ENCODE measurements at places on chromosomes 6 and 20. TPM values are rescaled to one million over a fixed set of nuclear protein-coding genes. Genes with fewer than 3 reads are reported as not detected.

The AP5S1 gene
- 15.5 TPM for total RNA-seq

The GPLD1 gene
- 0.42 TPM for total RNA-seq

The IL20RA gene
- total RNA-seq = not detected

The PAK5 gene
- total RNA-seq = not detected

The XKR7 gene
- total RNA-seq = not detected

The PERP gene
- total RNA-seq = 13.4 TPM

The ZNF337 gene
- total RNA-seq = 20.2 TPM

The BTNL2 gene
- not detected for total RNA-seq
